ENCODE measurements at places on chromosomes 5 and 9.

GRCh38 chr9:112006361-112007020, 109.9 kb downstream of the UGCG start:
- H3K27ac ChIP-seq, result no peak overlapping the region
- H3K4me3 ChIP-seq, result no peak overlapping the region
- DNase-seq, result no peak

DNA sequence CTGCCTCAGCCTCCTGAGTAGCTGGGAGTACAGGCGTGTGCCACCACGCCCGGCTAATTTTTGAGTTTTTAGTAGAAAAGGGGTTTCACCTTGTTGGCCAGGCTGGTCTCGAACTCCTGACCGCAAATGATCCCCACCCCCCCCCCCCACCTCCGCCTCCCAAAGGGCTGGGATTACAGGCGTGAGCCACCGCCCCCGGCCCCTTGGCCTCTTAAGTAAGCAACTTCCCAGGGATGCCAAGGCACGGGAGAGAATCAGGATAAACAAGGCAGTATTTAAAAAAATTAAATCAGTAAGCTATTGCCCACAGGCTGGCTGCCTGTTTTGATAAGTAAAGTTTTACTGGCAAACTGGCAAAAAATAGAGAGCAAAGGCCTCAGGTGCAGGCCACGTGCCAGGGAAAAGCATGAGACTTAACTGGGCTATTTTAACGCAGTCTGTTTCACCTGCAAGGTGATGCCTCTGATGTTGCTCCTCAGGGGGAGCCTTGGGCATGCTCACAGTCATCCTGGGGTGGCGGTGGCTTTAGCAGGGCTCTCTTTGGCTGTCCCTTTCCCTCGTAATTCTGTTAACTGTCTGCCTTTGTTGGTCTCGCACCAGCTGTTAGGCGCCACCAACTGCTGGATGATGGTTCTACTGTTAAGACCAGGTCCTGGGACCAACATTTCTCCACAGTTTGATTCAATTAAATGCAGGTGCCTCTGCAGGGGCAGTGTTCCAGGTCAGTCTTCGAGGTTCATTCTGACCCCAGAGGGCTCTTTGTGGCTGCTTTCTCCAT, 19.4 kb upstream of the RNF130 start:
- peak overlapping the region; percentile 77 for H3K4me3 ChIP-seq
- H3K27me3 ChIP-seq, result no peaks in the 10 kb centered on the region
- no peaks in the 10 kb centered on the region for H3K36me3 ChIP-seq
- DNase-seq, result no peak
- H3K4me1 ChIP-seq, result peaks cover 4% of the 10 kb centered on the region

- no peak overlapping the region for H3K4me3 ChIP-seq
- H3K27me3 ChIP-seq, result no peaks in the 10 kb centered on the region
- peaks cover 13% of the 10 kb centered on the region for H3K4me1 ChIP-seq
- DNase-seq, result no peak
- H3K36me3 ChIP-seq, result no peaks in the 10 kb centered on the region
- no peak overlapping the region for H3K27ac ChIP-seq
These were observed 276.8 kb upstream of the CLINT1 start for GRCh38 chr5:158135682-158136179.

DNA sequence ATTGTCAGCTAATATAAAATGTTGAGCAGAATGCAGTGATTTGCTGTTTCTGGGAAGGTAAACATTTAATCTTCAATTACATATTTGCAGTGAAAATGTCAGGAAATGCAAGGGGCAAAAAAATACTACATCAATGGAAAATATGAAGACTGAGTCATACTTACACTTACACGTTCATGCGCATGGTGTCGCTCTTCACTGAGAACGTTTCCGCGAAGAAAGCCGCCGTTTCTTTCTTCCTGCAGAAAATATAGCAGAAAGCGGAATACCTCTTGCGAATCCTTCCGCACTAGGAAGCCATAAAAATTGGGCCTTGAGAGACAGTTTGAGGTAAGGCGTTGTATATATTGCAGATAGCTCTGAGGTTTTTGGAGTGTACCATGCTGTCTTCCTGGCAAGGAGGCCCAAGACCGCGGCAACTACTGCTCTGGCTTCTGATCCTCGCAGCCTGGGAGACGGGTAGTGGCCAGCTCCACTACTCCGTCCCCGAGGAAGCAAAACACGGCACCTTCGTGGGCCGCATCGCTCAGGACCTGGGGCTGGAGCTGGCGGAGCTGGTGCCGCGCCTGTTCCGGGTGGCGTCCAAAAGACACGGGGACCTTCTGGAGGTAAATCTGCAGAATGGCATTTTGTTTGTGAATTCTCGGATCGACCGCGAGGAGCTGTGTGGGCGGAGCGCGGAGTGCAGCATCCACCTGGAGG, at the start of gene PCDHA13:
Gene PCDHA13 (plus strand): TSS at position 236 of the 702 bp plus-strand sequence. CDS start 145 bp downstream, at position 381.
- no peaks in the 10 kb centered on the region for H3K4me1 ChIP-seq
- H3K27ac ChIP-seq, result no peak within 1 kb of the TSS
- peak; percentile 54 for DNase-seq

GRCh38 chr9:81083067-81083466, 606.3 kb downstream of the TLE1 start:
- H3K36me3 ChIP-seq, result no peaks in the 10 kb centered on the region
- DNase-seq, result no peak
- no peak overlapping the region for H3K4me3 ChIP-seq
- H3K27ac ChIP-seq, result peak overlapping the region; percentile 40
- peaks cover 24% of the 10 kb centered on the region for H3K4me1 ChIP-seq
- no peaks in the 10 kb centered on the region for H3K27me3 ChIP-seq

DNA sequence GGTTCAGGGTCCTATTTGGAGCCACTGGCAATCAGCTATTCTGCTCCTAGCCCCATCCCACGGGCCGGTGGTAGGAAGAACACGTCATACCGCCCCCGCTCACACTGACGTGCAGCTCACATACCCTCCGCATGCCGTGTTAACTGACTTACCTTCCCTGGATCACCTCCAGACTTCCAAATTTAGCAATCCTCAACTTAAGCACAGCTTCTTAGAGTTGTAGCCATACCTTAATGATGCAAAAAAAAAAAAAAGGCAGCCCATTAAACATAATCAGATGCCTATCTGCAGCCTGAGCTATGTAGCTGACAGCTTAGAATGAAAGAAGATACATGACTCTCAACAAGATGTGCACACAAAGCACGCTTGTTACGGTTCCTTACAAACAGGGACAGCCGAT, 93.0 kb downstream of the IRX2 start:
- H3K4me3 ChIP-seq, result no peak overlapping the region
- no peak for DNase-seq
- H3K4me1 ChIP-seq, result no peaks in the 10 kb centered on the region

GRCh38 chr5:16809395-16810207, 126.5 kb downstream of the MYO10 start:
- no peaks in the 10 kb centered on the region for H3K27me3 ChIP-seq
- peak overlapping the region; percentile 49 for H3K4me3 ChIP-seq

DNA sequence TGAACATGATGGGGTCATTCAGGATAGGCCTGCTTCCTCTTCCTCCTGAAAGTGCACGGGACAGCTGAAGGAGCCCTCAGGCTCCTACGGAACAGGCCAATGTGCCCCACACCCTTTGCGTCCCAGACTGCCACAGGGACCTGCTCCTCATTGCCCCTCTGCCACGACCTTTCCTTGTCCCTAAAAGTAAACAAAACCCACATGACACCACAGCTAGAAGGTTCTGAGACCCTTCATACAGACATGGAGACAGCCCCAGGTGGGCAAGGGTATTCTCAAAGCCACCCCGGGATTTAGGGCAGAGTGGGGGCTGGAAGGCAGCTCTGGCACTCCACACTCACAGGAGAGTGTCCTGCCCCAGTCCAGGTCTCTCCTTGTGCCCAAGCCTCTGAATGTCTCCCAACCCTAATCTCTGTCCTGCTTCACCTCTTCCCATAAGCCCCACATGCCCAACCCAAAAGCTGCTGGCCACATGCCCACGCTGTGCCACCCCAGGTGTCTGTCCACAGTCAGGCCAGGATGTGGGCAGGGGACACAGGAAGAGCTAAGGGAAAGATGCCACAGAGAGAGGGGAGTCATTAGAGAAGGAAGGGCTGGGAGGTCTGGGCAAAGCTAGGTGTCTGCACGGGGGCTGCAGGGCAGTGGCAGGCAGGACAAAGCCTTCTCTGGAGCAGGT, 800 bp downstream of the AMBP start:
- H3K27ac ChIP-seq, result no peak overlapping the region
- no peak overlapping the region for H3K4me3 ChIP-seq
- H3K36me3 ChIP-seq, result no peaks in the 10 kb centered on the region
- peak; percentile 14 for DNase-seq
- H3K27me3 ChIP-seq, result peaks cover 35% of the 10 kb centered on the region

DNA sequence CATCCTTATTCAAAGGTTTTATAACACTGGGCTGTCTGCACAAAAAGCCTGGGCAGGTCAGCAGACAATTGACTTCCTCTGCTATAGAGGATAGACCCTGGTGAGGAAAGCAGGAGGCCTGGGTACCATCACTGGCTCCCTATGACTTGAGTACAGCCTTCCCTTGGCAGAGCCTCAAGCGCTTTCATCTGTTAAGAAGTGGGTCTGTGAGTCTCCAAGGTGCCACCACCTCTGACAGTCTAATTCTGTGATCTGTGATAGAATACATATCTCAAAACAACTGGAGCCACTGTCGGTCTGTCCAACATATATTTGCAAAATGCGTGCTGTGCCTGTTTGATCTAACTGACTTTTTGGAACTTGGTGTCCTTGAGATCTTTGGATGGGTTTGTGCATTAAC, 52.2 kb downstream of the C9orf152 start:
- H3K27ac ChIP-seq, result no peak overlapping the region
- H3K27me3 ChIP-seq, result no peaks in the 10 kb centered on the region
- no peak for DNase-seq
- no peak overlapping the region for H3K4me3 ChIP-seq
- peaks cover 40% of the 10 kb centered on the region for H3K36me3 ChIP-seq

GRCh38 chr9:21576331-21577189, 94.4 kb upstream of the IFNE start:
- H3K4me1 ChIP-seq, result peaks cover 37% of the 10 kb centered on the region
- peak; percentile 78 for DNase-seq
- peak overlapping the region; percentile 65 for H3K4me3 ChIP-seq
- peak overlapping the region; percentile 94 for H3K27ac ChIP-seq
- no peaks in the 10 kb centered on the region for H3K27me3 ChIP-seq

- no peaks in the 10 kb centered on the region for H3K27me3 ChIP-seq
- peak overlapping the region; percentile 93 for H3K27ac ChIP-seq
- peaks cover 37% of the 10 kb centered on the region for H3K36me3 ChIP-seq
- peak; percentile 79 for DNase-seq
- peaks cover 59% of the 10 kb centered on the region for H3K4me1 ChIP-seq
- H3K4me3 ChIP-seq, result peak overlapping the region; percentile 18
These were observed 127.1 kb downstream of the TRIO start for GRCh38 chr5:14270209-14270702.

- H3K27ac ChIP-seq, result no peak overlapping the region
- H3K4me3 ChIP-seq, result no peak overlapping the region
- DNase-seq, result peak; percentile 57
These were observed 159.1 kb upstream of the PPP2R2B start for GRCh38 chr5:147037515-147038205.

- DNase-seq, result no peak
- H3K36me3 ChIP-seq, result peaks cover 59% of the 10 kb centered on the region
- H3K4me1 ChIP-seq, result peaks cover 9% of the 10 kb centered on the region
These were observed 5.2 kb downstream of the C5orf22 start for GRCh38 chr5:31537349-31537748.

GRCh38 chr5:156435101-156435500, 108.1 kb downstream of the SGCD start:
- no peaks in the 10 kb centered on the region for H3K4me1 ChIP-seq
- H3K27me3 ChIP-seq, result no peaks in the 10 kb centered on the region
- H3K4me3 ChIP-seq, result no peak overlapping the region
- no peak for DNase-seq
- no peak overlapping the region for H3K27ac ChIP-seq

DNA sequence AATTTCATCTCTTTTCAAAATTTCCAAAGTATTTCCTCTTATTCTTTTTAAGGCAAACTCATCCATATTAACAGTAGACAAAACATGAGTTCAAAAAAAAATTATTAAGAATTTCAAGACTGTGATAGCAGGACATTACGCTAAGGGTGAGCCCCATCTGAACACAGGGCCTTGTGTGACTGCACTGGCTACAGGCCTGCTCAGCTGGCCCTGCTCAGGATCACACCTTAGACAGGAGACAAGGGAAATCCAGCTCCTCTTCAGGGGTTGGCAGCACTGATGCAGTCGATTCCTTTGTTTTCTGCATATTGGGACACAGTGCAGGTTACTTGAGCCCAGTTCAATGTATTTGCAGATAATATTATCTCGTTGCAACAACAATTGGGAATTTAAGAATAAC, 444.7 kb downstream of the PLK2 start:
- no peak overlapping the region for H3K4me3 ChIP-seq
- DNase-seq, result no peak
- H3K4me1 ChIP-seq, result no peaks in the 10 kb centered on the region
- no peaks in the 10 kb centered on the region for H3K36me3 ChIP-seq

- H3K27ac ChIP-seq, result no peak overlapping the region
- no peak overlapping the region for H3K4me3 ChIP-seq
- H3K27me3 ChIP-seq, result peaks cover 12% of the 10 kb centered on the region
- DNase-seq, result no peak
- no peaks in the 10 kb centered on the region for H3K36me3 ChIP-seq
These were observed 408.7 kb downstream of the TLE4 start for GRCh38 chr9:79980432-79980831.

DNA sequence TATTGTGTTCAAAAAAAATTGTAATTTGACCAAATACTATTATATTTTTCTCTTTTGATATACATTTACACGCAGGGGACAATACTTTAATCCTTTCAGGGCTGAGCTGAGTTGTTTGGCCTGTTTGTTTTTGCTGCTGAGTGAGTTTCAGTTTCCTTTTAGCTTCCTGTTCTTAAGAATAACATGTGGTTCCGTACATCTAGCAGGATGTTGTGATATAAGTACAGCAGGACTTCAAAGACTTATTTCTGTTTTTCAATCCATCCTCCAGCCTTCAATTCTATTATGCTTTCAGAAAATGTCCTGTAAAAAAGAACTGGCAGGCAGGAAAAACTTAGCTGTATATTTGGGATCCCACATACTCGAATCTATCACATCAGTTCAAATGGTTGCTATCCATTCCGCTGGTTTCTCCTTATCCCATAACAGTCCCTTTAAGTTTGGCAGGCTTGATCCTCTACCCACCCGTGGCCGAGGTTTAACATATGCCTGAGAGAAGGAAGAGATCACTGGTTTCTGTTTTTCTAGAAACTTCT, 1037.3 kb upstream of the ACO1 start:
- no peaks in the 10 kb centered on the region for H3K27me3 ChIP-seq
- peak overlapping the region; percentile 56 for H3K4me3 ChIP-seq
- H3K4me1 ChIP-seq, result no peaks in the 10 kb centered on the region
- no peaks in the 10 kb centered on the region for H3K36me3 ChIP-seq
- DNase-seq, result no peak

- no peaks in the 10 kb centered on the region for H3K27me3 ChIP-seq
- no peaks in the 10 kb centered on the region for H3K36me3 ChIP-seq
- H3K4me1 ChIP-seq, result peaks cover 11% of the 10 kb centered on the region
- DNase-seq, result no peak
- H3K4me3 ChIP-seq, result no peak overlapping the region
These were observed 127.6 kb downstream of the TRPM6 start for GRCh38 chr9:74760031-74760700.

GRCh38 chr9:111627260-111627963, 3.7 kb upstream of the DNAJC25 start:
- H3K36me3 ChIP-seq, result no peaks in the 10 kb centered on the region
- H3K27ac ChIP-seq, result no peak overlapping the region
- no peaks in the 10 kb centered on the region for H3K27me3 ChIP-seq
- no peak for DNase-seq
- peaks cover 11% of the 10 kb centered on the region for H3K4me1 ChIP-seq
